Tibial artery (tissue), 4 donors: ENCODE measurements at places on chromosomes 2 and 18.

- DNase-seq, result no peak
These were observed 4.6 kb downstream of the C2orf81 start for GRCh38 chr2:74416778-74417177.

GRCh38 chr2:131584380-131584779, 56.7 kb downstream of the CCDC74A start:
- no peak for DNase-seq

GRCh38 chr2:186852508-186852907, 3.5 kb upstream of the ZSWIM2 start:
- no peak for DNase-seq

- no peak for DNase-seq
These were observed 32.4 kb downstream of the INO80C start for GRCh38 chr18:35465329-35465728.

DNA sequence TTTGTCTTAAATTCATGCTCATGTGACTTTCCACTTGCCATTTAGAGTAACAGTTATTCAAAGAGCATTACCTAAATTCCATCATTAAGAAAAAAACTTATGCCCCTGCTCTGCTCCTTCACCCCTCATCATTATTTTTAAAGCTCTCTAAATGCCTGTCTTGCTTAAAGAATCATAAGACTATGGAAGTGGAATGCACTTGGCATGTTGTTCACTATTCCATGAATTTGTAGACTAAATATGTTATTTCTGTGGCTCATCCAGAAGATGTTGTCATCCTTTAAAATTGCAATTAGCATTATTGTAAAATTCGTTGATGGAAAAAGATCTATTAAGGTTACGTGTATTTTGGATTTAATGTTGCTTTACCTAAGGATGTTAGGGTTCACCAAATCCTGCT, 61.8 kb downstream of the FMNL2 start:
- no peak for DNase-seq

DNA sequence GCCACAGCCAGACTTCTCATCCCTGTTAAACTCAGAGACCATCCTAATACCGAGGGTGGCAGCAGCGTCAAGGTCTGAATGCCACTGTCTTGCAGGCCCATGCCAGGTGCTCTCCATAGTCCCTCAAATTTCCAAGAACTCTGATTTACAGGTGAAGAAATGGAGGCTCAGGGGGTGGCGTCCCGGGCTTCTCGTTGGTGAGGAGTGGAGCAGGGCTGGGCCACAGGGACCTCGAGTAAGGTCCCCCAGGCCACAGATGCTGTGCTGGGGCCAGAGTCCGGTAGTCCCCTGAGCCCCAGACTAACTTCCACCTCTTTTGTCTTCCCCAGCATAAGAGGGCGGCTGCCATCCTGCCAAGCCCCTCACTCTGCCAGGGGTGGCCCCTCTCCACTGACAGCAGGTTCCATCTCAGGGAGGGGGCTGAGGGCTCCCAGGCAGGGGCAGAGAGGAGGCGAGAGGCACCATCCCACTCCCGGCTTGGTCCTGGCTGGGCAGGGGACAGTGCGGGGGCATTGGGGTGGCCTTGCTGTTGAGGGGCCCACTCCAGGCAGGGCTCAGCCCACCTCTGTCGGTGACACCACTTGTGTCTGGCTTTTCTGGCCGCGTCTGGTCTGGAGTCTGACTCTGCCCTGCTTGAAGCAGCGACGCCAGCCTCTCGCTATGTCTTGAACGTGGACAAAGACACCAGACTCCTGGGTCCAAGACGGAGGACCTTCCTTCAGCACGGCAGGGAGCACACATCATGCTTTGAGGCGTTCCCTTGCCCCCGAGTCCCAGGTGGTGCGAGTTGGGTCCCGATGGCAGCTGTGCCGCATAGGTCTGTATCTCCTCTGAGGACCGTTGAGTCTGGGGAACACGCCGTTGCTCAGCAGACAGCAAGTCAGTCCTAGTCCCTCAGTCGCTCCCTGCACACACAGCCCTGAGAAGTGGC, 15.9 kb upstream of the KLHL30 start:
- no peak for DNase-seq

GRCh38 chr2:8644605-8645175, 37.2 kb upstream of the ID2 start:
- DNase-seq, result peak; percentile 23

DNA sequence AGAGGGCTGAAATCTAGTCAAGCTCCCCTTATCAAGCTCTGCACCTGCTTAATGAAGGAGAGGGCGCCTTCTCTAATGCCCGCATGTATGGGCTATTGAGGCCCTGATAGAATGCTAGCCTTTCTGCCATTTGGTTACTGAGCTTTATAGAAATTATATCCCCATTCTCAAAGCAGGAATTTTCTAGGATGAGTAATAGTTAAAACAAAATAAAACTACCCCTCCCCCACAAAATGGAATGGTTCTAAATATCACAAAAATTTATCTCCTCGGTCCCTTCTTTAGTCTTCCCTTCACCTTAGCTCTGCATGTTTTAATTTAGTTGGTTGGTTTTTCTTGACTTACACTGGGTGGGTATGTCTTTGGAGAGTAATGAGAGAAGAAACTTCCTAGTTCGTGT, 37.7 kb downstream of the CD28 start:
- DNase-seq, result no peak

- DNase-seq, result no peak
These were observed 4.2 kb downstream of the GAREM2 start for GRCh38 chr2:26177122-26177521.
